ENCODE measurements at places on chromosomes 2 and 18.

DNA sequence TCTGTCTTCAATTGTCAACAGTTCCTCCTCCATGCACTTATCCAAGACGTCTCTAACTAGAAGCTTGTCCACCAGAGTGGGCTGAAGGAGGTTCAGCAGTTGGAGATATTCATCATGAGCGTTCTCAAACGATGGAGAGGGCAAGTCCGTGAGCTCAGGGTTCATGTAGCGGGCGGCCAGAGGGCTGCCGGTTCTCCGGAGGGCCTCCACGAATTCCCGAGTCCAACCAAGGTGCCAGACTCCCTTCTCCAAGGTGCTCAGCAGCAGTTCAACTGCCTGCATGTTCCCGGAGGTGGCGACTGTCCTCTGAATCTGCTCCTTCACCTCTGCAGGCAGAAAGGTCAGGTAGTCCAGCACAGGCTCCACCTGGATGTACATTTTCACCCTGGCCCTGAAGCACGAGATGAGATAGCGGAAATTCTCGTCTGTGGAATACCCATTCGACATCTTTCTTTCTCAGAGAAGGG lies 590 bp downstream of the IFIH1 start:
- no peak for DNase-seq

DNA sequence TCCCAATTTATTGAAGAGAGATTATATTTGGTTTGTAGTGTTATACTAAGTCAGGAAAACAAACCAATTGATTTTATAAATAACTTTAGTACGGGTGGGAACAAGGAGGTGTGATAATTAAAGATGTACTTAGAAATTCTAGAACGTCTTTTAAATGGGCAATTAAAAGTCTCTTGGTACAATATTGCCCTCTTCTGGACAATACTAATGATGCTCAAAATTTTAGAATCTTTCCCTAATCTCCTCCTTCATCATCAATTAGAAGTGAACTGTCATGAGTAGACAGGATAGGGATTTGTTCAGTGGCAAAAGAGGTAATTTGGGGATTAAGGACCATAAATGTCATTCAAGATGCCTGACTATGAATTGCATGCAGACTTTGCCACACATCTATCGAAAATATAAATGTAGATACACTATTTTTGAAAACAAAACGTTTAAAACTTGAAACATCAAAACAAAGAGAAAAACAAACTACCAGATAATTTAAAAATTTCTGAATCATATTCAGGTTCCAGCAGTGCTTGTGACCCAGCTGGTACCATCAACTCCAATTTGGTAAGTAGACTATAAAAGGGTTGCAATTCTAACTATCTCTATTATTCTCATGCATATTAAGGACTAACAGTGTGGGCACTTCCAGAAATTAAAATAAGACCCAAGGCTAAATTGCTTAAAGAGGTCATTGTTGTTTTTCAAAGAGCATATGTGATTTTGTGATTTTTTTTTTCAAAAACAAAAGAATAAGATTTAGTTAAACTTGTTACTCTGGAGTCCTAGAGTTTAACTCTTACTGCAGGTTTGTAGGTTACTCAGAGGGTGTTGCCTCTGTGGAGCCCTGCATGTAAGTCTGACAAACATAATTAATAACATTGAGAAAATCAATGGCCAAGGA lies 123.5 kb downstream of the LAMA3 start:
- DNase-seq: no peak

GRCh38 chr2:230660294-230661060 lies 52.2 kb upstream of the CAB39 start:
- DNase-seq: peak; percentile 67

- no peak for DNase-seq
These were observed 148.4 kb downstream of the EIPR1 start for GRCh38 chr2:3229221-3229620.

GRCh38 chr2:54673501-54673998 lies 49.9 kb upstream of the EML6 start:
- no peak for DNase-seq

- no peak for DNase-seq
These were observed 57.5 kb upstream of the CXCR4 start for GRCh38 chr2:136175466-136175865.

GRCh38 chr18:49051311-49051967 lies 100.7 kb upstream of the SMAD7 start:
- no peak for DNase-seq

DNA sequence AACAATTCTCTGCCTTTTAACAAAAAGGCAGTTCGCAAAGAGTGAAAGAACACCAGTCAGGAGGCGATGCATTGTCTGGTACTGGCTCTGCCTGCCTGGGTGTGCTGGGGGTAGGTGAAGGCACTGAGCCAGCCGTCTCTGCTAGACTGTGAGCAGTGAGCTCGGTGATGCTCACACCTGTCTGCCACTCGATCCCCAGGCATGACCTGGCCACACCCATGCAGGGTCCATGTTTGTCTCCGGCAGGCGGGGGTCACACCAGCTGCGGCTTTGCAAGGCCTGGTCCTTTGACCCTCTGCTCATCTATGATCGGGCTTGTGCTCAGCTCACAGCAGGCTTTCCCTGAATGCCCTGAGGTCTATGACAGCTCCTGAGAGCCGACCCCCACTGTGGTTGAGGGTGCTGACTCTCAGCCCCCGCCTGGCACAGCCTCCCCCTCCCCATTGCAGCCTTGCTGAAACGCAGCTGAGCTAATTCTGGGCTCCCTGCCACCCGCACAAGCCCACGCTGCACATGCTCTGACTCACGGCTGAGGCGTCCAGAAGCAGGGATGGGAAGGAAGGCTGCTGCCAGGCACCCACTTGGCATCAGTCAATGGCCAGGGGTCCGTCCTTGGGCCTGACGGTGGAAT lies 23.7 kb downstream of the CRACDL start:
- DNase-seq: no peak

DNA sequence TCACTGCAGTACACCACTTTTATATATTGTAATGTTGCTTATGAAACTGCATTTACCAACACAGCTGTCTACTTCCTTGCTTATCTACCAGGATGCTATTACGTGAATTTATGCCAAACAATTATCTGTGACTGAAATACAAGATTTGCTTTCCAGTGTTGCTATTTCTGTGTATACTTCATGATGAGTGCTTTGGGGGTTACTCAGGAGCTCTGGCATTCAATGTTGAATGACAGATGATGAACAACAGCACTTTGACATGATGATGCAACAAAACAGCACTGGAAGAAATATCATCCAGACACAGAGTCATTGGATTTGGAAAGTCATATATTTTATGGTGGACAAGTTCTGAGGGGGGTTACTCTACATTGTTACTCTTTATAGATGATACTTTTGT lies 125.8 kb downstream of the NETO1 start:
- no peak for DNase-seq

DNA sequence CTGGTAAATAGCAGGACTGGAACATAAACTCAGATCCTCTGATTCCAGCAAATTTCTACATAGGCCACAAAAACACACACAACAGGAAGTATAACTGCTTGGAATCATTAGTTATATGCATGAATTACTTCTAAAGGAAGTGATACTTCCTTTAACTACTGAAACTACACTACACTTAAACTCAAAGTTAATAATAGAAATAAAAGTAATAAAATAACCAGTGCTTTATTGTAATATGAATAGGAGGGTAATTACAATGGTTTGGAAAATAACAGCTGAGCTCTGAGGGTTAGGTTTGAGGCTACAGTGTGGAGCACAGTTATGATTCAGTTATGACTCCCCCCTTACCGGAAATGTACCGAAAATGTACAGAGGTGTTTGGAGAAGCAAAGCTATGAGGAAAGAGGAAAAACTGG lies 18.5 kb upstream of the POLI start:
- no peak for DNase-seq

GRCh38 chr2:79723830-79724229 lies 211.0 kb downstream of the CTNNA2 start:
- no peak for DNase-seq

DNA sequence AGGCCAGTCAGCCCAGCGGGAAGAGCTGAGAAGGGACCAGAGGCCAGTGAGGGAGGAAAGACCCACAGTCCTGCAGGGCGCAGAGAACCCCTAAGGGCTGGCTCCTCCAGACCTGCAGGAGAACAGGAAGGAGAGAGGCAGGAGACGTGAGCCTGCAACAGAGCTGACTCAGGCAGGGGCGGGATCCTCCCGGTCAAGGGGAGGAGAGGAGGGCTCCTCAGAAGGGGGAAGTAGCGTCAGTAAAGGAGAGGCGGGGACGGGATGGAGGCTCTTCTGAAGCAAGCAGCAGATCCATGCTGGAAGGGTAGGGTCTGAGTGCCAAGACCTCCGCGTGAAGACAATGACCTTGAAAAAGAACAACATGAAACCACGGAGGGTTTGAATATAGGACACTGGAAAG lies 50.8 kb downstream of the TRABD2A start:
- DNase-seq: peak; percentile 57

DNA sequence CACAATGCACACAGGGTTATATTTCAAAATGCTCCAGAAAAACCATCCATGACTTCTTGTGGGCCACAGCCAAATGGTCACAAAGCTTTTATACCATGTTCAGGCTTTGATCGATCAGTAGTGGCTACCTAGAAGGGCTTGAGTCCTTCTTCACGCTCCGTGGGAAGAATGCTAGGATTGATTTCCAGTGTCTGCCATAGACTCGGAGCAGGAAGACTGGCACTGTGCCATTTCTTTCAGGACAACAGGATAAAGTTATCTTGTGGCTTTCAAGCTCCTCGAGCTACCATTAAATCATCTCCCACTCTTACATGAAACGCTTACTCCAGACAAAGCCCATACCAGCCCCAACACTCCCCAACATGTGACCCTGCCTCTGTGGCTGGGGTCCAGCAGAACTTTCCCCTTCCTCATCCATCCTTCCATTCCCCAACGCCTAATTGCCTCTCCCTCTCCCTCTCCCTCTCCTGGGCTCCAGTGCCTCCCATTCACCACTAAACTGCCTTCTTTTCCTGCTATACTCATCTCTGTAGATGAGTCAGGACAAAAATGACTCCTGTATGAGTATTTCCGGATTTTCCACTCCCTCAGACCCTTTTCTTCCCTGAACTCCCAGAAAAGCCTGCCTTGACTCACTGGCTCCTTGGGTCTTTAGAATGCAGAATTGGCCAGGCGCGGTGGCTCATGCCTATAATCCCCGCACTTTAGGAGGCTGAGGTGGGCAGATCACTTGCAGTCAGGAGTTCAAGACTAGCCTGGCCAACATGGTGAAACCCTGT lies 40.9 kb downstream of the ADD2 start:
- no peak for DNase-seq

DNA sequence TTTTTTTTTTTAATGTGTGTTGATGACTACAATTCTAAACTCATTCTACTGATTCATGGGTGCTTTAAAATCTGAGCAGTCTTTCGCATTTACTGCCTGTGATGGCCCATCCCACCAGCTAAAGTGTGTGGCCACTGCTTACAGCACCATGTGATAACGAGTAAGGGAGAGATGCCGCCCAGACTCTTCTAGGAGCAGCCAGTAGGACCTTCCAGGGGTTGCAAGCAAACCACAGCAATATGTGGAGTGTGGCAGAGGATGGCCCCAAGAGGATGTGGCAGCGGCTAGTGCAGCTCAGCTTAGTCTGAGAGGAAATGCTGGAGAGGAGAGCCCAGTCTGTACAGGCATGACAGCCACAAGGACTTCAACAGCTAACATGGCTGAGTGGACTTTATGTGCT lies 14.9 kb downstream of the IL1B start:
- DNase-seq: peak; percentile 78

- DNase-seq: no peak
These were observed 294.3 kb upstream of the MEX3C start for GRCh38 chr18:51491678-51492372.

DNA sequence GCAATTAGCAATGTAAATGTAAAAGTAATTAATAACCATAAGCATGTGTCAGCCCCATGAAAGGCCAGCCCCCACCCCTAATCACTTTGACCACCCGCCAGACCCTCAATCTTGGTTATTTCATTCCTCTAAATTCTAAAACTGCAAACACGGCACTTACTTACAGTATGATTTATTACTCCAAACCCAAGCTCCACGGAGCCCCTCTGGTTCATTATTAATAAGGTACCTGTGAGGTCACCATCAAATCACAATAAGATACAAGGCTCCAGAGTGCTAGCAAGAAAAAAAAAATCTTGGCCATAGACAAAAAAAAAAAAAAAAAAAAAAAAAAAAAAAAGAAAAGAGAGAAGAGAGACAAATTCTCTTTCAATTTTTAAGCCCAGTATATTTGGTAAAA lies 879.5 kb downstream of the TDRD15 start:
- no peak for DNase-seq

GRCh38 chr18:28127228-28127627 lies 49.7 kb downstream of the CDH2 start:
- no peak for DNase-seq

DNA sequence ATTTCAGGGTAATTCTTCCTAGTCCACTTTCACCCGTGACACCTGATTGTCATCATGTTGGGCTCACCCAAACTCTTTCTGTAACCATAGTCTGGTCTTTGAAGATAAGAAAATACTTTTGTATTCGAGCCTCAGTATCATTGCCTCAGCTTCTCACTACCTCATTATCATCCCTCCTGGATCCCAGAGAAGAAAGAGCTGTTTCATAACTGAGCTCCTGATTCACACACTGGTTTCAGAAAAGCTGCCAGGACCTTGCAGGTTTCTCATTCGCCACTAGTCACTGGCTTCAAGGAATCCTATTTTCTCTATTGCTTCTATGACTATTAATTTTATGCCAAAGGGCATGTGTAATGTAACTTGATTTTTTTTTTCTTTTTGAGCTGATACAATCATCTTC lies 2.9 kb upstream of the CRIM1 start:
- DNase-seq: no peak

DNA sequence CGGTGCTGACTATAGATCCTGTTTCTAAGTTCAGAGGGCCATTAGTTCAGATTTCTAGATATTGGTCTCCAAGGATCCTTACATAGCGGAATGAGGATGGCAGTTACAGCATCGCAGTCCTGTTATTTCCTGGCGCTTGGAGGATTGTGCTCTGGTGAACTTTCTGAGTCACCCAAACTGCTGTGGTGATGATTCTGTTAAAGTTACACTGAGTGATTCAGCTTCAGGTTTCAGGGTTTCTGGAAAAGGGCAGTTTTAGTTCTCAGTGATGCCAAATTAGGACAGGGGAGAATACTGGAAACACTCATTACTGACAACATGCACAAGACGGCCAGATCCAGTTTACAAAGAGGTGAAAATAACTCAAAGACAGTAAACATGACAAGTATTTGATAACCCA lies 52.1 kb upstream of the ANKRD62 start:
- DNase-seq: no peak

DNA sequence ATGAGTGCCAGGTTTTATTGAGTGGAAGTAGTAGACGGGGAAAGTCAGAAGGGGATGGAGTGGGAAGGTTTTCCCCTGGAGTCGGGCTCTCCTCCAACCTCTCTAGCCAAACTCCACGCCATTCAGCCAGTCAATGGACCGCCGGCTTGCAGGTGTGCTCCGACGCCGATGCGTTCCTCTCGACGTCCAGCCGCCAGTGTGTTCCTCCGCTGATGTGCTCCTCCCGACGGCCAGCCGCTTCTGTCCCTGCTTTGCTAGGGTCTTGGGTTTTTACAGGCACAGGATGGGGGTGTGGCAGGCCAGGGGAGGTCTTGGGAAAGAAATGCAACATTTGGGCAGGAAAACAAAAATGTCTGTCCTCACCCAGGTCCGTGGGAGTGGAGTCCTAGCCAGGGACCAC lies 94.3 kb upstream of the TEX51 start:
- no peak for DNase-seq

GRCh38 chr2:68251187-68251854 lies 1.0 kb downstream of the PPP3R1 start:
- peak; percentile 70 for DNase-seq

GRCh38 chr2:171763602-171764001 lies 76.3 kb downstream of the DYNC1I2 start:
- DNase-seq: no peak

- no peak for DNase-seq
These were observed 79.6 kb downstream of the RTP5 start for GRCh38 chr2:241948901-241949735.

- DNase-seq: no peak
These were observed 71.6 kb downstream of the TDRD15 start for GRCh38 chr2:21195326-21195725.

Data from GDM1 (cell line).